ENCODE measurements at places on chromosomes 5 and 9. TPM values are rescaled to one million over a fixed set of nuclear protein-coding genes. Genes with fewer than 3 reads are reported as not detected.

The DNM1 gene
- total RNA-seq: 1.2 TPM

The SLC6A18 gene
- total RNA-seq: not detected

The AFAP1L1 gene
- 1.4 TPM for total RNA-seq

The SLC1A1 gene
- total RNA-seq: 0.10 TPM

- no peak for DNase-seq
Measured at GRCh38 chr9:86500667-86501435, 146.6 kb upstream of the TUT7 start.

- DNase-seq: no peak
Measured at GRCh38 chr5:95788493-95788892, 34.0 kb downstream of the GLRX start.

The NKD2 gene
- total RNA-seq: 3.3 TPM

DNA sequence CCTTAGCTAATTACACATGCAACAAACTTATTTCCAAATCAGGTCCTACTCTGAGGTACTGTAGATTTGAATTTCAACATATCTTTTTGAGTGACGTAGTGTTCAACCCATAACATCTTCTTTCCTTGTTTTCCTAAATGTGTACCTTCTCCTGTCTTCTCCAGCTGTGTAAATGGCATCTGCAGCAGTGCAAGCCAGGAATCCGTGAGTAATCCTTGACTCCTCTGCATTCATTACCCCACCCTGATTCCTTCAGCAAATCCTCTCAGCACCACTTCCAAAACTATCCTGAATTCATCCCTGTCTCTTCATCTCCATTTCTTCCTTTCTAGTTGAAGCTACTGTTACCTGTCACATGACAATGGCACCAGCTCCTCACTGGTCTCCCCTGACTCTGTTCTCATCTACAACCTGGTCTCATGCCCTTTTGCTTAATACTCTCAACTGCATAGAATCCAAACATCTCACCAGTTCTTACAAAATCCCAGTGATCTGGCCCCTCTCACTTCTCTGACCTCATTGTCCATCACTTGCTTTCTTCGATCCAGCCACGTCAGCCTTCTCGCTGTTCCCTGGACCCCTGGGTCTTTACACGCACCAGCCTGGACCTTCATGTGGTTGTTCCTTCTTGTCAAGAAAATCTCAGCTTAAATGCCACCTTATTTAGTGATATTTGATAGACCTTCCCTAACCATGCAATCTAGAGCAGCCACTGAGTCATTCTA, 14.6 kb upstream of the TRAF1 start:
- DNase-seq: no peak

DNA sequence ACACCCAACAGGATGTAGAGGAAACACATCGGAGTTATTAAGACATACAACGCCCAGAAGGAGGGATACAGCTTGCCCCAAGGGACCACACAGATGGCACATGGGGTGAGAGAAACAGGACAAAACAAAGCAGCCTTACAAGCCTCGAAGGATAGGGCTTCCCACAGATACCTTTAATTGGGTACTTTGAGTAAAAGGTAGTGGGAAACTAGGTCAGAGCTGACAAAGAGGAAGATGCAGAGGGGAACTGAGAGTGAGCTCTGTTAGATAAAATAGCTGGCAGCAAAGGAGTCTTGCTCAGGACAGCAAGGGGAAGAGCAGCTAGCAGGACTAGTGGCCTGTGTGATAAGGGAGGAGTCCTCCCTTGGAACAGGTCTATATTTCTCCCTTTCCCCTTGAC, 48.2 kb downstream of the OTP start:
- DNase-seq: no peak

The TAF11L5 gene
- not detected for total RNA-seq

DNA sequence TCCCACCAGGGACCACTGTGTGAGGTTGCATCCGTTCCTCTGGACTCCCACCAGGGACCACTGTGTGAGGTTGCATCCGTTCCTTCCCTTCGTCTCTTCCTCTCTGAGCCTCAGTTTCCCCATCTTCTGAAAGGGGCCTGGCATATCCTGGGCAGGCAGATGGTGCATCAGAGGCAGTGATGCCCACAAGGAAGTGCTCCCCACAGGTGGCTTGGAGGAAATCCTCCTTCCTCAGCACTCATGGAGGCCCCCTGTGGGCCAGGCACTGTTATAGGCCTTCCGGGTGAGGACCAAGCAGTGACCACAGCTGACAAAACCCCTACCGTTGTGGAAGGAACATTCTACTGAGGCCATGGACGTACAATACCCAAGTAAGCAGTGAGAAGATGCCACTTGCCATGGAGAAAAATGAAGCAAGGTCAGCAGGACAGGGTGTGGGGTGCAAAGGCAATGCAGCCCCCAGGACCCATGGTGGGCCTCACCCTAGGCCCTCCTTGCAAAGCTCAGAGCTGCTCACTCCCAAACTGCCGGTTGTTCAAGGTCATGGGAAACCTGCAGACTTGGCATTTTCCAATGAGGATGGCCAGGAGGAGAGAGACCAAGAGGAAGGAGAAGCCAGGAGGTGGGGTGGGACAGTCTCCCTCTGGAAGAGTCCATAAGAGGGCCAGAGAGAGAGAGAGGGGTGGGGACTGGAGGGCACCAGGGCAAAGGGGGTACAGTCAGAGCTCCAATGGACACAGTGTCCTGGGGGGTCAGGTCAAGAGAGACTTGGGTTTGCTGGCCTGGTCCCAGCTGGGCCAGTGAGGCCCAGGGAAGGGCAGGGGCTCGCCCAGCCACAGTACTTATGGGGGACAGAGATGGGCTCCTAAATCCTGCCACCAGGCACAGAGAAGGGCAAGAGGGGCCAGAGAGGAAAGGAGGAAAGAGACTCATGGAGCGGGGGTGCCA, 51.1 kb downstream of the C9orf50 start:
- DNase-seq: no peak

DNA sequence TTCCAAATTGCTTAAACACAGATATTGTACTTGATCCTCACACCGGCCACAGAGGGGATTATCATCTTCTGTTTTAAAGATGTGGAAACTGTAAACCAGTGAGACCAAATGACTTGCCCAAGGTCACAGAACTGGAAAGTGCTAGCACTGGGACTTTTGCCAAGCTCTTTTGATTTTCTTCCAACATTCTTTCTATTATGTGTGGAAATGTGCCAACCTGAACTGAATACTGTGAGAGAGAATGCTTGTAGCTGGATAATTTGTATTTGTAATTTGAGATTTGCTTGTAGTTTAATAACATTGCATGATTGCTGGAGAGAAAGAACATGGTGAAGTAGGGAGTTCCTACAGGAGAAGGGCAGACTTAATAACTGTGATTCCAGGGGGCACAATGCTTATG, 977.9 kb upstream of the NUDT12 start:
- DNase-seq: no peak

GRCh38 chr9:78438211-78438610, 141.3 kb downstream of the PSAT1 start:
- DNase-seq: no peak

- DNase-seq: no peak
Measured at GRCh38 chr9:3909966-3910650, 384.3 kb upstream of the RFX3 start.

The PCDHB8 gene
- 0.14 TPM for total RNA-seq

GRCh38 chr9:121809356-121810050, 158.1 kb downstream of the DAB2IP start:
- DNase-seq: no peak

DNA sequence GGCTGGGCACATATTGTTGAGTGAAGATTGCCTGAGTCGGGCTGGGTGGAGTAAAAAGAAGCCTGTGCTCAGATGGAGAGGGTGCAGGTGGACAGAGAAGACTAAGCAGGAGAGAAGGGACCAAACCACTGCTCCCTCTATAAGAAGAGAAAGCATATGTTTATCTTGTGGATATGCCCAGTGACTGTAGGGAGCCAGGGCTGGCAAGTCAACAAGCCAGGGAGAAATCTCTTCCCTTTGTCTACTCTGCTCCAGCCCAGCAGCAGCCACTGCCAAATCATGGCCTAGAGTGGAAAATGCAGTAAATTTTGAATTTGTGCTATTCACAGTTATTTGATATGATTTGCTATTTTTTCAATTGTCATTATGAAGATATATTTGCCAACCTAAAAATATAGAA, 33.2 kb upstream of the TRIM36 start:
- no peak for DNase-seq

DNA sequence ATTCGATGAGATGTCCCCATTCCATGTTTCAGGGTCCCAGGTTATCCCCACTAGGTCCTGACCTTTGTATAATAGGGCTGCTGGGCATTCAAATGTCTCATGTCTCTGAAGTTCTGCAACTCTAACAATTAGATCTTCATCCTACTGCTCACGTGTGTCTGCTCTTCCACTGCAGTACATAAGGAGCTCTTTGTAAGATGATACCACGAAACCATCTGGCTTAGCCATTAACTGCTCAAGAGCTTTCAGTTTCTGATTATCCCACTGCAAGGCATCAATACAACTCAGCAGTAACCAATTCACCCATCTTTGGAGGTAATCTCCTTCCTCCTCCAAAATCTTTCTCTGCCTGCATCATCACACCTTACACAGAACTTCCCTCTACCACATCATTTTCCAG, 49.9 kb upstream of the PPP2CA start:
- no peak for DNase-seq

The CATSPER3 gene
- total RNA-seq: 0.40 TPM

The MOB3B gene
- total RNA-seq: 0.15 TPM

The SPATA31C1 gene
- not detected for total RNA-seq

- DNase-seq: no peak
Measured at GRCh38 chr5:131357739-131358561, 94.1 kb downstream of the CDC42SE2 start.

The DENND1A gene
- 36.5 TPM for total RNA-seq

The SOHLH1 gene
- total RNA-seq: not detected

Measured in NCI-H460 (cell line).